ENCODE measurements at places on chromosomes 7 and 10. TPM values are rescaled to one million over a fixed set of nuclear protein-coding genes. Genes with fewer than 3 reads are reported as not detected.
A peak's percentile ranks its signal among the peaks of the same experiment; 100 is the strongest.

DNA sequence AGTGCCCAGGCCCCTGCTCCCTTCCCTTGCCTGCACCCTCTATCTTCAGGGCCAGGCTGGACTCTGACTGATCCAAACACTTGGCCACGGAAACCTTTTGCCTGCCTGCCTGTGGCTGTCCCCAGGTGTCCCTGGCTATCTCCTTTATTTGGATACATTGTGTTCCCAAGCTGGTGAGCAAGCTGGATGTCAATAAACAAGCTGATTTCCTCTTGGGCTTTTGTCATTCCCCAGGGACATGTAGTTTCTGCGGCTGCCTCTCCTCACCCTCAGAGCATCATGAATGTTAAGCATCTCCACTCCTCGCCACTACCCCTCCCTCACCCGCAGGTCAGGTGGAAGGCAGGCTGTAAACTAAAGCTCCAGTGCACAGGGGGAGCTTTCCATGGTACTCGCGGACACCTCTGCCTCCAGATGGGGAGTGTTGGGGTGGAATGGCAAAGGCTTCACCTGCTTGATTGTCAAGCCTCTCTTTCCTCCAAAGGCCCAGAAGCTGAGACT, 6.9 kb downstream of the GHRHR start:
- no peak for DNase-seq

Gene KCNIP2
- 8.5 TPM for total RNA-seq

DNA sequence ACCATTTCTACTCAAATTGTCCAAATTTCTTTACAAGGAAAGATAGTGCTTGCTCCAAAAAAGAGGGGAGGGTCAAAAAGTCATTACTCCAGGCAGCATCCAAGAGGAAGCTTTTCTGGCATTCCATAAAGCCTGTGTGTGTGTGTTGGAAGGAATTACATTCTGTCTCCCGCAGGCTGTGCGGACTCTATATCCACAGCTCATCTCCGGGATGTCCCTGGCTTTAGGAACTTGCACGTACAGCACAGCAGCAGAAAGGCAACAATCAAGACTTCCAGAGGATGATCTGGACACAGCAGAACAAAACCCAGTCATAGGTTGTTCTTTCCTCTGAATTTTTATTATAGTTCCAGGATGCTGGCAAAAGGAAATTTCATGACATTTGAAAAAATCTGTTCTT, 94.8 kb downstream of the ITIH5 start:
- DNase-seq: no peak

- peak; percentile 62 for DNase-seq
Measured at GRCh38 chr7:132580717-132581285, 4.5 kb upstream of the PLXNA4 start.

- no peak for DNase-seq
Measured at GRCh38 chr7:106062006-106062405, 50.1 kb downstream of the SYPL1 start.

GRCh38 chr10:123995082-123995460, 98.3 kb downstream of the CHST15 start:
- peak; percentile 32 for DNase-seq

- no peak for DNase-seq
Measured at GRCh38 chr10:69472544-69472943, 21.3 kb downstream of the TSPAN15 start.

DNA sequence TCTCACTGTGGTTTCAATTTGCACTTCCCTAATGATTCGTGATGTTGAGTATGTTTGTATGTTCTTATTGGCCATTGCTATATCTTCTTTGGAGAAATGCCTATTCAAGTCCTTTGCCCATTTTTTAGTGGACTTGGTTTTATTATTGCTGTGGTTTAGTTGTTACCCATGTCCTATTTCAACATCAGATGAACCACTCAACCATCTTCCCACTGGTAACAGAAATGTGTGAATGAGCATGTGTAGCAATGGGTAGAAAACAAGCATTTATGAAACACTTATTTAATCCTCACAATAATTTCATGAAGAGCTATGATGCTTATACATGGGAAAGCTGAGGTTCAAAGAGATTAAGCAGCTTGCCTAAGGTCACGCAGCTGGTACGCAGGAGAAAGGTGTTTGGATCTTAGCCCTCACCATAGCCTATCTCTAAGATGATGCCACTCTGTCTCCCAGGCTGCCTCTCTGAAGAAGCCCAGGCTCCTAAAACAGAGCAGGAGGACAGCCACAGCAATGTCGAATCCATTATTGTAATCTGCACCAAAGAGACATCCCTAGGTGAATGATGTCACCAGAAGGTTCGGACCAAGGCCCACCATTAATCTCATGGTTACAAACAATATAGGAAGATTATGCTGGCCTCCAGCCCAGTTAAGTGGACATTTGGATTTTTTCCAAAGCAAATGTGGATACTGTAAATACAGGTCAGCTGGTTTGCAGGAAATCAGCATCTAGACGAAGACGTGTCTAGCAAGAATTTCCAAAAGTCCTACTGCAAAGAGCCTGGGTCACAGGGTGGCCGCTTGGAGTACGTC, 447.6 kb upstream of the ZMIZ1 start:
- DNase-seq: no peak

GRCh38 chr10:62856021-62856420, 39.9 kb upstream of the EGR2 start:
- no peak for DNase-seq

- no peak for DNase-seq
Measured at GRCh38 chr7:34117573-34117972, 212.2 kb downstream of the BMPER start.

DNA sequence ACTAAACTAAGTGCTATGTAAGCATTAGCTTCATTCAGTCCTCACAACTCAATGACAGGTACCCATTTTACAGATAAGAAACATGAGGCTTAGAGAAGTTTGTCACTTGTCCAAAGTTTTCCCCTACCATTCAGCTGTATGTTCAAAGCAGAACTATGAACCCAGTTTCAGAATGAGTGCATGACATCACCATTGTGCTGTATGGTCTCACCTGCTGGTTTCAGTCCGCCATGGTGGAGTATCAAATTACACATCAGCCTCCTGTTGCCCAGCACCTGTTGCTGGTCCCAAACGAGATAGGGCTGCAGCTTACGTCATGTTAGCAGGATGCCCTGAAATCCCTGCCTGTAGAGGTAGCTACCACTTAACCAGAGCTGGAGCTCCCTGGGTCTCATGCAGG, 95.0 kb downstream of the DYNC1I1 start:
- DNase-seq: no peak

DNA sequence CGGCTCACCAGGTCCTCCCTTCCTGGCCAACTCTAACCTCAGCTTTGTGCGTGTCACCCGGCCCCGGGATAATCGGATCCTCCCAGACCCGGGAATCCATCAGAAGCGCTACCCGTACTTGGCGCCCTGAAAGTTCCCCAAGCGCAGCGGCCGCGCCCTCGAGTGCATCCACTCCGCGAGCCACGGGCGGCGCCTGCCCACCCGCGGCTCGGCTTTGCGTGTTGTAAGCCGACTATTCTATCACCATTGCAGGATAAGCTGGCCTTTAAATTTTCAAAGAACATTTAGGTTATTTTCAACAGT, 35.7 kb upstream of the EBLN1 start:
- no peak for DNase-seq

- peak; percentile 59 for DNase-seq
Measured at GRCh38 chr10:116947841-116948529, 57.0 kb downstream of the SHTN1 start.

- DNase-seq: no peak
Measured at GRCh38 chr7:114934713-114935112, 12.8 kb downstream of the MDFIC start.

GRCh38 chr7:78905436-78905835, 548.0 kb downstream of the MAGI2 start:
- DNase-seq: no peak

GRCh38 chr10:101850749-101851148, 7.1 kb upstream of the KCNIP2 start:
- DNase-seq: no peak

DNA sequence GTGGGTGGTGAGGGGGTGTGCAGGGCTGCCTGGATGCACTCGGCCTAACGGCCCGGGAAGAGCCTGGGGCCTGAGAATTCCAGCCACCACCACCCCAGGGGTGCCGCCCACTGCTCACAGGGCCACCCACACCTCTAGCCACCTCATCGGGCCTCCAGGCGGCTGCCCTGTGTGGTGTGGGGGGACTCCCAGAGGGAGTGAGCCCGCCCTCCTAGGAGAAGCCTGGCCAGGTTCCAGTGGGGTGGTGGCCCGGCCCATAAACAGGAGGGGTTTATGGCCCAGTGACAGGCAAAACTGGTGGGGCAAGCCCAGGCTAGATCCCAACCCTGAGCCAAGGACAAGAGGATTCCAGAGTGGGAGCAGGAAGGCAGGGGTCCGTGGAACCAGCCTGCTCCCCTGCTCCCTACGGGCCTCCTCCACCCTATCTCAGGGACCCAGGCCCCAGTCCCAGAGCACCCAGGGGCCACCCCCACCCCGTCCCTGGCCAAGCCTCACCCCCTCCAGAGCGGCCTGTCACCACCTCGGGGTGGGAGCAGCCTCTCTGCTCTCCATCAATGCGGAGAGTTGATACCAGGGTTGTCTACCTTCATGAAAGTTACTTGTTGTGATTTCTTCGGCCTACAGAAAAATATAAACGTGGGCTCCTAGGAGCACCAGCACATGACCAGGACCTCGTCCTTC, 20.2 kb upstream of the PDGFA start:
- DNase-seq: peak; percentile 82

Gene C10orf62
- total RNA-seq: 0.32 TPM

GRCh38 chr7:141014125-141014523, 628 bp downstream of the MRPS33 start:
- DNase-seq: no peak

Gene KCNH2
- 9.7 TPM for total RNA-seq

GRCh38 chr7:2134740-2135139, 98.0 kb downstream of the MAD1L1 start:
- no peak for DNase-seq

- peak; percentile 32 for DNase-seq
Measured at GRCh38 chr7:4103352-4104091, 578.6 kb upstream of the FOXK1 start.

- no peak for DNase-seq
Measured at GRCh38 chr10:106439366-106439765, 725.1 kb downstream of the SORCS1 start.

DNA sequence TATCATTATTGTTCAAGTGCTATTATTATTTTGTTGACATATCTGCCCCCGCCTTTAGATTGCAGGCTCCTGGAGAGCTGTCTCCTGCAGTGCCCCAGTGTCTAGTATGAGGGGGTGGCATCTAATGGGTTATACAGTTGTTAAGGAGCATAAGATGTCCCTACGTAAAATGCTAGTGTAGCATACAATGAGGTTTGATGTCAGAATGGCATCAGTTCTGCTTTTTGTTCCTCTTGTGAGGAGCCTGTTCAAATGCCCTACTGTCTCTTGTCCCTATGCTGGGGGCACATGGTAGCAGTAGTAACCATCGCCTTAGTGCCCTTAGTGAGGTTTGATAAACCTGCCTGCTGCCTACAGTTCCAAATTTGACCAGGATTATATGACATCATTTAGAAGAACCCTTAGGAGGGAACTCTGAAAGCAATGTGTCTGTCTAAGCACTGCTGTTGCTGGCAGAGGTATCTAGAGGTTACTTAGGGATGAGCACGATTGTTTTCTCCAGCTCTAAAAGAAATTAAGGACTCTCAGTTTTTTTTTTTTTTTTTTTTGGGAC, 9.7 kb downstream of the CREM start:
- DNase-seq: no peak

All from HCT116 (cell line).